ENCODE measurements at places on chromosomes 7 and 10.

DNA sequence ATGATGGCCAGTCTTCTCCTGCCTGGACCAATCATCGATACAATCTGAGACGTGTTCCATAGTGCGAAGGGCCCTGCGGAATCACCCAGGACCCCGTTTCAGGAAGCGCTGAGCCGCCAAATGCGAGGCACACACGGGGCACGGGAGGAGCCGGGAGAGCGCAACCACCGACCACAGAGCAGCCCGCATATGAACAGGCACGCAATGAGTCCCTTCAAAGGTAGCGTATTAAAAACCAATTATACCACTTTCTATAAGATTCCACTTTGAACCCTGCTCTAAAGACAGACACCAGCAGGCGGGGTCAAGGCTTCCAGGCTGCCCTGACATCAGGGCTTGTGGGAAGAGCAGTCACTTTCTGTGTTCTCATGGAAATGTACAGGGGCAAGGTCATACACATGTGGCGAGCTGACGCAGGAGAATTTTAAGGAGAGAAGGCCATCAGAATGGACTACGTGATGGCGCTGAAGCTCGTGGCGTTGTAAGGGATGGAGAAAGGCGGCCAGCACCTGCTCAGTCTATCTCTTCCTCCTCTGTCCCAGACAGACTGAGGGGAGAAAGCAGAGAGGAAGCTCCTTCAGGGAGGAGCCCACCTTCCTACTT, 46.2 kb downstream of the AMZ1 start:
- no peak for DNase-seq

DNA sequence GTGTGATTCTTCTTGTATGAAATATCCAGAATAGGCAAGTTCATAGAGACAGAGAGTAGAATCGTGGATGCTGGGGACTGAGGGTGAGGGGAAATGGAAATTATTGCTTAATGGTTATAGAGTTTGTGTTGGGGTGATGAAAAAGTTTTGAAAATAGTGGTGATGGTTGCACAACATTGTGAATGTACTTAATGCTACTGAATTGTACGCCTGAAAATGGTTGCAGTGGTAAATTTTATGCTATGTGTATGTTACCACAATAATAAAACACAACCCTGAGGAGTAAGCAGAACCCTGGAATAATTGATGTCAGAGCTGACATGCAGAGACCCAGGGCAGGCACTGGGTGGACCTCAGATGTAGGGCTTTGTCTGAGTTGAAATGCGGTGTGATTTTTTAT, 57.6 kb downstream of the TACR2 start:
- DNase-seq = no peak

GRCh38 chr10:104331208-104331838, 6.9 kb downstream of the ITPRIP start:
- no peak for DNase-seq

DNA sequence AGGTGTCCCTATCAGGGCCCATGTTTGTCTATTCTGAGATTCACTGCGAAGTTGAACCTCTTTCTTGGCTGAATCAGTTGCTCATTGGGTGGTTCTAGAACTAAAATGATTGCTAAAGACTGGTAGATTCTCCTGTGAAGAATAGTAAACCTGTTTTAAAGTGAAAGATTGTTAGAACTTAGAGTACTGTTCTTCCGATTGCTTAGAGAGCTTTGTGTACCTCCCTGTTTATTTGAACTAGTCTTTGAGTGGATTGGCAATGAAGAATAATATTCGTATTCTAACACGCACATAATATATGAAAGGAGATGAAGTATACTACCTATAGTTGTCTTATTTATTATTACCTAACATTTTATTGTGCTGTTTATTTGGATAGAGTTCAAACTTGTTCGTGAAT, 124.8 kb upstream of the RPA3 start:
- DNase-seq = no peak

GRCh38 chr10:22626784-22627183, 87.6 kb downstream of the PIP4K2A start:
- DNase-seq = no peak

Data from activated CD8-positive, alpha-beta memory T cell treated with anti-CD3 and anti-CD28 coated beads for 1 hour (primary cell).